ENCODE measurements at places on chromosomes 2 and 18.

DNA sequence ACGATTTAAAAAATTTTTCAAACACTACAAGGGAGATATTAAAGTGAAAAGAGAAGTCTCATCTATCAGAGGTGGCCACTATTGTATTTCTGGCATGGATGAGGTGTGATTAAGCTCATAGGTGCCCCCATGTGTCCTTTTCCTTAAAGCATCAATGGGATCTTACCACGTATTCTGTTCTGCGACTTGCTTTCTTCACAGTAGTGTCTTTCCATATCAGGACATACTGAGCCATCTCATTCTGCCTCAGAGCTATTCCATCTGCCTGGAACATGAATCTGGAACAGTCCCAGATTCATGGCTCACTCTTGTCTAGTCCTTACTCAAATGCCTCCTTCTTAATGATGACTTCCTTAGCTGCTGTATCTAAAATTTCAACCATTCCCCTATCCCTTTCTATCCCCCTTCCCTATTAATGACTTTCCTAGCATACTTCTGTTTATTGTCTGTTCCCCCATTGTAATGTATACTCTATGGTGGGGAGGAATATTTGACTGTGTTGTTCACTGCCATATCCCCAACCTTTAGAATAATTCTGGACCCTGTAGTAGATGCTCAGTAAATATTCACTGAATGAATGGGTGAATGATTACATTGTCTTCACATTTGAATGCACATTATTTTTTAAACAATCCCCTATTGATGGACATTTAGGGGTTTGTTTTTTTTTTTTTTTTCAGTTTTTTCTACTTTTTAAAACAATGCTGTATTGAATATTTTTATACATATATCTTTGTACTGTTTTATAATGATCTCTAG lies 11.1 kb downstream of the STAMBP start:
- no peak for DNase-seq

DNA sequence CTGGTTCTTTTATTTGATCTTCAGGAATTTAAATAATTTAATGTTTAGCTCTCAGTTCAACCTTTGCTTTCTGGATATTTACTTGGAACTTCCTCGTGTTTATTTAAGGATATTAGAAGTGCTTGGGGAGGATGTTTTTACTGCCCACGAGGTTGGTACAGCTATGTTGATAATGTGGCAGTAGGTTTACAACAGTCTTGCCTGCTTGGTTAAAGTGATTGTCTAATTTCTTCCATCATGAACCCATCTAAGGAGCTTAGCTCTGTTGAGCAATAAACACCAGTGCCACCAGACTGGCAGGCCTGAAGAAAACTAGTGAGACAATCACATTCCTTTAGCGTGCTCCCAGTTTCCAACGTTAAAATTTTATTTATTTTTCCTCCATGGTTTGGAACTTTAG lies 94.5 kb downstream of the ICOS start:
- no peak for DNase-seq

GRCh38 chr2:49686897-49687442 lies 532.7 kb upstream of the FSHR start:
- no peak for DNase-seq

DNA sequence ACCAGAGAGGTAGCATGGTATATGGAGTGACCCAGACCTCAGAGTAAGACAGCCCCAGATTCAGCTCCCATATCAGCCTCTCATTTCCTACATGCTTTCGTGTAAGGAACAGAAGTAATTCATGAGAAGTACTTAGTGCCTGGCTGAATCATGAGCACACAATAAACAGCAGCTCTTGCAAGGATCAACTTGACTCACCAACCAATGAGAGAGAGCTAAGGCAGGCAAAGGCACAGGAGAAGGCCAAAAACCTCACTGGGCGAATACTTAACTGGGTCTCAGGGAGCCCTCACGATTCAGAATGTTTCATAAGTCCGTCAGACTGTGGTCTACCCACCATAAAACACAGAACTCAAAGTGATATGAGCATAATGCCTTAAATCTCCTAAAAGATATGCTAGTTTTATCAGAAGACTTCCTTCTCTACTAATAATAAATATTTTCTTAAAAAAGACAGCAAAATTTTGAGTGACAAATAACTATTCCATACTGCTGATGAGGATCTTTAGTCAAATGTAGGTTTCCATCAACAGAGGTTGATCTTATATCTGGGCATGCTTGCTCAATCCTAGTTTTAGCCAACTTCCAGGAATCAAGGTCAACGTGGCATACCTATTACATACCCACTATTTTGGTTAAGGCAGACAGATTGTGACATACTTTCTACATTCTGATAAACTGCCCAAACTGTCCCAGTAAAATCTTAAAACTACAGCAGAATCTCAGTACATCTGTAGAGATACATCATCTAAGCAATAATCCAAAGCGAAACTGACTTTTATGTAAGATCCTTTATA lies 34.9 kb downstream of the IMMT start:
- DNase-seq = no peak

DNA sequence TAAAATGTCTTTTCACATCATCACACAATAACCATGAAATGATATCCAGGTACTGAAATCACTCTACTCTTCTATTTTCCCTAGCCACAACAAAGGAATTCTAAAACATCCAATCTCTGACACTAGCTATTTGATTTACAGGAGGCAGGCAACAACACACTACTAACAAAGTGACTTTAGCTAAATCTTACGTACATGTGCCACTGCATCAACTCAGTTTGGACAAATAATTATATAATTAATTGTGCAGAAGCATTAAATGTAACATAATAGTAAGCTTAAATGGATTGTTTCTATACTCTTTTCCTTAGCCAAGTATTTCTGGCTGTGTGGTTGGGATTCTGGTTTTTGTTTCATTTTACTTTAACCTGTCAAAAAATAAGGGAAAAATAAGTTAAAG lies 192.4 kb downstream of the AFF3 start:
- DNase-seq = no peak

DNA sequence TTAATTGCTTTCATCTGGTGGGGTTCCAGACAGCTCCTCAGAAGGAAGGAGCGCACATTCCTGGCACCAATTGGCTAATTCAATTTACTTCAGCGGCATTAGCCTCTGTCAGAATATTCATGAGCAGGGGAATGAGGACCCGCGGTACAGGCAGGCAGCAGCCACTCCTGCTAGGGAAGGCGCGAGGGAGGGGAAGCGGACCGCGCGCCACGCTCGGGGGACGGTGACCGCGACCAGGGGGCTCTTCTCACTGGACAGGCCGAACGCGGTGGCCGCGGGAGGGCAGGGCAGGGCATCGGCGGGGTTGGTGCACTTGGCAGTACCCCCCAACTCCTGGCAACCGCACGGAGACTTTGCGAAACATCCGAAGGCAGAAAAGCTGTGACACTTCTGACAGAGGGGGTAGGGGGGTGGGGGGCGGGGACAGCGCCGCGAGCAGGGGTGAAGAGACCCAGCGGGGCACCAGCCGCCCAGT lies at the start of gene CDH20:
Gene CDH20, plus strand, starts transcription at position 160 of the 475 bp plus-strand sequence.
- no peak for DNase-seq

Measured in stimulated activated CD8-positive, alpha-beta memory T cell treated with anti-CD3 and anti-CD28 coated beads, Interleukin-4, amount 100 ng/mL, for 48 hours (primary cell).